Vagina (tissue), 2 donors: ENCODE measurements at places on chromosomes 16 and 17.

DNA sequence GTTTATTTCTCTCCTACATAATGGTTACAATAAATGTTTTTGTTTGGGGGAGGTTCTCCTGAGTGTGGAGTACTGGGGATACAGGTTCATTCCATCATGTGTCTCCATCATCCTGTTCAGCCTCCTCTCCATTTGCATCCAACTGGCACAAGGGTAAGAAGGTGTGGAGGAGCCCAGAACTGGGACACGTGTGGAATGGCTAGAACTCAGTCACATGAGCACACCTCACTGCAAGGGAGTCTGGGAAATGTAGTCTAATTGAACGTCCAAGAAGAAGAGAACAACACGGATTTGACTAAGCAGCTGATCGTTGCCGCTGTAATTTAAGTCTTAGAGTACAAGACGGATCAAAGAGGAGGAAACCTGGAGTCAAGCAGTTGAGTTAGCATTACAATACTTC, 6.1 kb downstream of the OR1A1 start:
- DNase-seq = no peak

DNA sequence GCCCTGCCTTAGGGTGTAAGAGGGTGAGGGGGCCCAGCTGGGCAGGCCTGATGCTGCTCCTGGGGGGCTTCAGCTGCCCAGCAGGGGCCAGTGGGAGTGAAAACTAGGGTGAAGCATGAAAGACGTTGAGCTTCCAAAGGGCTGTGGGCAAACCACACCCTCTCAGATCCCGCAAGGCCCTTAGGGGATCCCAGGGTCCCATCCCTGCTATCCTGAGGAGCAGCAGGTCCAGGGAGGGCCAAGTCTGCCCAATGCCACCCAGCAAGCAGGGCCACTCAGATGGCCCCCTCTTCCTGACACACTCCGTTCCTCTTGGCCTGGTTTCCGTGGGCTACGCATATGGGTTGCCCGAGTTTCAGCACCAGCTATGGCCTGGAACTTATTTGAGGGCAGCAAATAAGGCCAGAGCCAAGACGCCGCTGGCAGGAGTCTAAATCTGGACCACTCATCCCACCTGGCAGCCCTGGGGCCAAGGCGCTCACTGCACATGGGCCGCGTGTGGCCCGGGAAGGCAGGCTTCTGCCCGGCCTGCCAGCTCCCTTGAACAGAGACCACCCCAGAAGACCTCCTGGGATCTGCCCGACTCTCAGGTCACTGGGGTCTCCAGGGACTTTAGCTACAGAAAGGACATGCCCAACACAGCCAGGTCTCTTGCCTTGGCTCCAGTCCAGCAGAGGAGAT, 4.2 kb downstream of the ATP2A3 start:
- no peak for DNase-seq

DNA sequence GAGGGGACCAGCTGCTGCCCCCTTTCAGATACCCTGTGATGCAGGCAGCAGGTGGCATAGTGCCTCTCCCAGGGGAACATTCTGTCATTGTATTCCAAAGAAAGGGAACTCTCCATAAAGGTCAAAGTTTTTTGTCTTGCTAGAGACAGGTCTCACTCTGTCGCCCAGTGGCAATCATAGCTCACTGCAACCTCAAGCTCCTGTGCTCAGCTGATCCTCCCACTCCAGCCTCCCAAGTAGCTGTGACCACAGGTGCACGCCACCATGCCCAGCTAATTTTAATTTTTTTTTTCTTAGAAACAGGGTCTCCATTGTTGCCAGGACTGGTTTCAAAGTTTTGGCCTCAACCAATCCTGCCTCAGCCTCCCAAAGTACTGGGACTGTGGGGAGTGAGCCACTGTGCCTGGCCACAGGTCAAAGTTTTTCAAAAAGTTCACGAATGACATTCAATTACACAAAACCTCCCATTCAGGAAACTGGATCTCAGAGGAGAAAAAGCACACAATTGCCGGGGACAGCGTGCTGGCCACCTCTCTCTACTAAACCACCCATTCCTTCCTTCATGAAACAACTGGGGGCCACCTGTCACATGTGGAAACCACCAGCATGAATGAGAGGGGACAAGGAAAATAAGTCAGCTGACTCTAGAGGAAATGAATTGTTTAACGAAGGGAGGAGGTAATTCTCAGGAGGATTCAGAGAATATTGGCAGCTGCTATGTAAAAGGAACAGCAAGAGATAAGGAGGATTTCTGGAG, 80.0 kb downstream of the MARCHF10 start:
- DNase-seq = no peak

- DNase-seq = no peak
These were observed 75.9 kb downstream of the USP22 start for GRCh38 chr17:20966870-20967269.

DNA sequence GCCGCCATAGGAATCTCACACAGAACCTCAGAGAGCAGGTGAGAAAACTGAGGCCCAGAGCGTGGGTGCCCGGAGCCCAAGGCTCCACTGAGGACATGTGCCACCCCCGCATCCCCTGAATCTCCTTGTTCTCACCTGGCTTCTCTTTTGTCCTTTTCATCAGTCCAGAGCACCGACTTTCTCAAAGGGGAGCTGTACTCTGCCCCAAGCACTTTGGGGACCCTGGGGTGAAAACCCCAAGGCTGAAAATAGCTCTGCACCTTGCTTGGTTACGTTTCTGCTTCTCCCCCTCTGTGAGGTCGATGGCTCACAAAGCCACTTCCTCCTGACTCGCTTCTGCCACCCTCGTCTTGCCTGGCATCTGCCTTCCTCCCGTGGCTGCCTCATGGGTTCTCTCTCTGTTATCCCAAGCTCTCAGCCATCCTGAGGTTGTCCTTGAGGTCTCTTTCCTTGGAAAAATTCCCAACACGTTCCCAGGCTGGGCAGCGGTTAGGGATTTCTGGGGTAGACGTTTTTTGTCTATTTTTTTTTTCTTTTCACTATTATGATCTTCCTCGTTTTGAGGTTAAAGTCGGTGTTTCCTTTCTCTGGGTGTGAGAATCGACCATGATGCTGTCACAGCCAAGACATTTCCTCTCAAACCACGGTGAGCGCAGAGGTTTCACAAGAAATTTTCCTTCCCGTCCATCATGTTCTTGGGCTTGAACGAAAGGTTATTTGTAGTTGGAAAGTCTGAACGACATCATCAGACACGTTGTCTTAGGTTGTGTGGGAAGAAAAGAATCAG, 37.2 kb downstream of the IRF8 start:
- no peak for DNase-seq

GRCh38 chr17:72176951-72177660, 56.3 kb downstream of the SOX9 start:
- no peak for DNase-seq

- no peak for DNase-seq
These were observed 147.8 kb downstream of the MSI2 start for GRCh38 chr17:57404073-57404472.

GRCh38 chr17:48111937-48112241, 4.3 kb downstream of the SNX11 start:
- no peak for DNase-seq
